Fibroblast of villous mesenchyme (primary cell): ENCODE measurements at places on chromosomes 3 and 15.

- no peak for DNase-seq
These were observed 136.2 kb downstream of the MDFIC2 start for GRCh38 chr3:70176224-70176623.

- peak; percentile 52 for DNase-seq
These were observed 29.1 kb upstream of the P4HTM start for GRCh38 chr3:48960841-48961413.

DNA sequence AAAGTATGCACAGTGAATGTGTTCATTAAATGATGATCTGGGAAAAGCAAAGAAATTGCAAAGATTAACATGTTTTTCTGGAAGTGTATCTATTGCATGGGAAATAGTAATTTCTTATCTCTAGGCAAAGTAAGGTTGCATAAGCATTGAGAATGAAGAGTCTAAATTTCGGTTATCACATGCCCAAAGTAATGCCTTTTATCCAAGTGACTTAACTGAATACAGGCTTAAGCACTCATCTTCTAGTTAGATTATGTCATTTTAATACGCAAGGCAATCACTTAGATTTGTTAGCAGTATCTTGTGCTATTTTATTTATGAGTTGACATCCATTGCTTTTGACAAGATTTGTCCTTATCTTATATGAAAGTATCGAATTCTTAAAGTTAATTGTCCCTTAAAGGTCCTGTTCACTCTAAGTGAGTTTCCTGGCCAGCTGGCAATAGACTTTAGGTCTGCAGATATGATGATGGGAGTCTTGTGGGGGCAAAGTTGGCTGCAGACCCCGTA, 100.5 kb downstream of the NAALADL2 start:
- DNase-seq: no peak

- DNase-seq: no peak
These were observed 13.8 kb upstream of the OCA2 start for GRCh38 chr15:28112962-28113361.

DNA sequence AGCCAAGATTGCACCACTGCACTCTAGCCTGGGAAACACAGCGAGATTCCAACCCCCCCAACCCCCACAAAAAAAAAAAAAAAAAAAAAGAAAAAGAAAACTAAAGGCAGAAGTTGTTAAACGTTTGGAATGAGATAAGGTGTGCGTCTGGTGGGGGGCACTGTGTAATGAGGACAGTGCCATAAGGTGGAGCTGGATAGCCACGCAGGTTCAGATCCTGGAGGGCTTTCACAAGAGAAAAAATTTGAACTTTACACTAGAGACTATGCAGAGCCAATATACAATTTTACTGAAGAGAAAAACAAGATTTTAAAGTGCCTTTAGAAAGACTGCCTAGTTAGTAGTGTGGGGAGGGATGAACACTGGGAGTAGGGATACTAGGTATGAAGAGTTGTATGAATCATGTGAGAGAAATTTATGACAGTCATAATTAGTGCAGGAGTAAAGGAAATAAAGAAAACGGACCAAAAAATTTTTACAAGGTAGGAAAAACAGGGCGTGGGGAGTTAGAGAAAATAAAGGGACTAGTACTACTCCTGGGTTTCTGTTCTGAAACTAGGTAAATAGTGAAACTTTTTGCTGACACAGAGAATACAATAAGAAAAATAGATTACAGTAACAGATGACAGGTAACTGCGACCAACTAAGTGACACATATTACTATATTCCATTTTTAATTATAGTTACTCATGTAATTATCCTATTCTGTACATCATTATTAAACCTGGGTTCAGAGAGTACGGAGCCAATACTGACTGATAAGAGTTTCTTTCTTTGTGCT, 108.1 kb downstream of the PEAK1 start:
- peak; percentile 15 for DNase-seq

- DNase-seq: no peak
These were observed 195.4 kb downstream of the RAP2B start for GRCh38 chr3:153357436-153357835.

DNA sequence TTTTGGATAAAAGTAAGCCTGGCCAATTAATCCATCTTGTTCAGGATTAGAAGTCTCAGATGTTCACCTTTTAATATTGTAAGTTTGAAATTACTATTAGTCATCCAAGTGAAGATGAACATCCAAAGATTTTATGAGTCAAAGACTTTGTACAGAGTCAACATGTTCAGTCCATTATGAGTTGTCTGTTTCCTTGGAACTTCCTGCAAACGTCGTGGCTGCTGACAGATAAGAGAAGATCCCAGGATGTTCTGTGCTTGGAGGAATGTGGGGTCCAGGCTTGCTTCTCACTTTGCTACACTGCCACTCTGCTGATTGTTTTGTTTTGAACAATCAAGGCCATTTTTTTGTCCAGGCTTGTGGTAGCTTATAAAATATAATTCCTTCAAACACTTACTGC, 74.3 kb upstream of the SLCO2A1 start:
- DNase-seq: no peak

- peak; percentile 14 for DNase-seq
These were observed 614.8 kb upstream of the ZNF717 start for GRCh38 chr3:76400141-76400540.

DNA sequence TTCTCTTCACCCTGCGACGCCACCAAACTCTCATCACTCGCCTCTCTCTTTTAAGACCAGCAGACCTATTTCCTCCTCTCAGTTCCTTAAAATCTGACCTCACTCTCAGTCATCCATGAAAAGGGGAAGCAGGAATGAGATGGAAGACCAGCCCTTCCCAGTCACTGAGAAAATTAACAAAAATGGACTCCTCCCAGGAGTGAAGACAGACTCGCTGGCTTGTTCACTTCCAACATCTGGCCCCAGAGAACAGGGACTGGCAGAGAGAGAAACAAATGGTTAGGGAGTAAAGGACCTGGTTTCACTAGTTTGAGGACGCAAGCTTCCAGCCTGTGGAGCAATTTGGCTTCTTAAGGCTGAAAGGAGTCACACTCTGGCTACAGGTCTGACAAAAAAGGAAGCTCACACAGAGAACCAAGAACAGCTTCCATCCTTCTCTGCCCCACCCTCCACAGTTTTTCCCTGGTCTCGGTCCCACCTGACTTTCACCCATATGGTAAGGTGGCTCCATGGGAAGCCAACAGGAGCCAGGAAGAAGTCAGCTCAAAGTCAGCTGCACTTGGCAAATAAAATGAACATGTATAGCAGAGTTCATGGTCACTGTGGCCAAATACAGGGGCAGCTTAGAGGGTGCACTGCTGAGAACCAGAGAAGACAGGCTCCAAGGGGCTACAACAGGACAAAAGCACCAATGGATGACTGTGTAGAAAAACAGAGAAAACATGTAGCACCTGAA, 57.2 kb downstream of the ITGB5 start:
- DNase-seq: no peak

DNA sequence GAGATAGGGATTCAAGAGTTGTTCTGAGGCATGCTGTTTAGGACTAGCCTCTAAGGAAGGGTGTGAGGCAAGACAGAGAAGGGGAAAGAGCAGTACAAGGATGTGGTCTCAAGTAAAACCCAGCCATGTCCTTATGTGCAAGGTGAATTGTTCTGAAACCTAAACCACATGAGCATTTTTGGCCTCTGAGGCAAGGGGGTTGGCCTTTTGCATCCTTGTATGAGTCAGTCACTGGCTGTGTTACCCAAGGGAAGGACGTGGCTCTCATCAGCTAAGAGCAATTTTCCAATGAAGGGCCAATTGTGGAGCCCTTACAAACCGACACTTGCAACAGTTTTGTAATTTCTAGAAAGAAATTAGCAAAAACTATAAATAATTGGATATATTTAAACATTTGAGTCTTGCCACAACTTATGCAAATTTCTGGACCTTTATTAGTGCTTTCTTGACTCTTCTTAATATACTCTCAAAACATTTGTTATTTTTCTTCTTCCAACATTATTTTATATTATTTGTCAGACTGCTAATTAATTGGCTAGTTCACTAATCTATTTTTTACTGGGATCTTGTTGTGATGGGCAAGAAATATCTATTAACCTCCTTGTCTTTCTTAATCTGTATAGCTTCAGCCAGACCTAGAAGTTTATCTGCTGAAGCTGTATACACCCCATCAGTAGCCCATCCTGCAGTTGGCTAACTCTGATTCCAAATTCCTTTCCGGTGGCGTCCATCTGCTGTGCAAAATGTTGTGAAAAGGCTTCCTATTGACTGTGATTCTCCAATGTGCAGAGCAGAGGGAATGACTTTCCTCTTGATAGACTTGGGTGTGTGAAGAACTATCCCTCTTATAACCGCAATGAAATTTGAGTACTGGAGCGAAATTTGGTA, 97.7 kb upstream of the P2RY1 start:
- DNase-seq: peak; percentile 72

DNA sequence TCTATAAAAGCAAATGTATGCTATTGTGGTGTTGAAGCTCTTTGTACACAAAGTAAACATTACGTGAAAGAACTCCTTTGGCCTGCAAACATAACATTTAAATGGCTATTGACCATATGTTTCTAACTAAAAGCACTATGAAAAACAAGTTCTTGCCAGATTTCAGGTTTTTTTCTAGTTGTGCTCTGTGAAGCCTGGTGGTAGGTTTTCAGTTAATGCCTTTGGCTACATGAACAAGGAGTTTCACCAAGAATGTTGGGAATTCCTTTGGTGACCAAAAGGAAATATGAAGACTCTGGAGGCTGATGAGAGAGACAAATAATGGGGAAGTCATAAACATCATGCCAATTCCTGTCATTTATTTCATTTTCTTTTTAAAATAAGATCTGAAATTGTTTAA, 66.0 kb downstream of the RBMS3 start:
- peak; percentile 74 for DNase-seq

DNA sequence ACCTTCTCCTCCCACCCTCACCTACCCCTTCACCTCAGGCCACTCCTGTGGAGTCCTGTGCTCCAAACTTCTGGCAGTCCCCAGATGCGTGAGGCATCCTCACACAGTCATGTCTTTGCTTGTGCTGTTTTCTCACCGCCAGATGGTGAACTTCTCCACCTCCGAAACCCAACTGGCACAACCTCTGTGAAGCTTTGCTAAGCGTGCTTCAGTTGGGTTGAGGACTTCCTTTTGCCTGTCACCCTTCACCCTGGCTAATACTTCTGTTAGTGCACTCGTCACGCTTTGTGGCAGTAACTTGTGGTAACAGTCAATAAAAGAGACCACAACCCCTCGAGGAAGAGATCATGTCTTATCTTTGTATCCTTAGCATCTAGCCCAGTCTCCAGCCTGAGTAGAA, 42.0 kb upstream of the SKOR1 start:
- no peak for DNase-seq

DNA sequence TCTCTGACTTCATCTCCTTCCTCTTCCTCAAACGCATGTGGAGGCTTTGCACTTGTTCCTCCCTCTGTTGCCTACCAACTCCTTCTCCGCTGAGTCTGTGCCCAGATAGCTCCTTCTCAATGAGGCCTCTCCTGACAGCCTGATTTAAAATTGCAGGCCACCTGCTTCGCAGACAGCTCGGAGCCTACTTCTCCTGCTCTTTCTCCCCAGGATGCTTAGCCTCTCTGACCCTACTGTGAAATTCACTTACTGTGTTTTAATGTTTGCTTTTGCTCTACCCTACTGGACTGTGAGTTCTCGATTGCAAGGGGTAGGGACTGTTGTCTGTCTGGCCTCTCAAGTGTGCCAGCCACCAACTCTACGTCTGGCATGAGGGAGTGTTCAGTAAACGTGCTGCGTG, 83.4 kb downstream of the EEFSEC start:
- no peak for DNase-seq

- DNase-seq: peak; percentile 80
These were observed 1.0 kb downstream of the ZFAND6 start for GRCh38 chr15:80060356-80061006.

- no peak for DNase-seq
These were observed 542.4 kb downstream of the SQOR start for GRCh38 chr15:46177219-46177618.

- DNase-seq: peak; percentile 98
These were observed 501.7 kb downstream of the SHQ1 start for GRCh38 chr3:72346526-72346926.
